ENCODE measurements at places on chromosomes 2 and 18.

DNA sequence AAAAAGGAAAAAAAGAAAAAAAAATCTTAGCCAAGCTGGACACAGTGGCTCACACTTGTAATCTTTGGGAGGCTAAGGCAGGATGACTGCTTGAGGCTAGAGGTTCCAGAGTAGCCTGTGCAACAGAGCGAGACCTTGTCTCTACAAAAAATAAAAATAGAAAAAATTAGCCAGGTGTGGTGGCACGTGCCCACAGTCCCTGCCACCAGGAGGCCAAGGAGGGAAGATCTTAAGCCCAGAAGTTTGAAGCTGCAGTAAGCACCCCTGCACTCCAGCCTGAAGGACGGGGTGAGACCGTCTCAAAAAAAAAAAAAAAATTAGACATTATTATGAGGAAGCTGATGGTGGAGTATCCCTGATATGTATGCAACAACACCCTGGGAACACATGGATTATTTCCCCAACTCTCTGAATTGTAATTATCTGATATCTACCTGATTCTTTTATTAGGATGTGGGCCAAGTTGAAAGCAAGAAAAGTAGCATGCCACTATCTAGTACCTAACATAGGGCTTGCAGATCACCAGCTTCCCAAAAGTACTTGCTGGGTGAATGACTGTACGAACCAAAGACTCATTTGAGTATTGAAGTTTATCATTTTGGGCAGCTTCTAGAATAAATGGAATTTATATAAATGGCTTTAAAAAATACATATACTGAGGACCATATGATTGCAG lies 140.9 kb downstream of the TCF4 start:
- no peak for DNase-seq

- no peak for DNase-seq
These were observed 1176.9 kb upstream of the LRRTM1 start for GRCh38 chr2:81481242-81481993.

GRCh38 chr18:63146828-63147409 lies 172.7 kb downstream of the BCL2 start:
- DNase-seq: no peak

- no peak for DNase-seq
These were observed 1231.0 kb downstream of the DSC3 start for GRCh38 chr18:29811519-29811918.

DNA sequence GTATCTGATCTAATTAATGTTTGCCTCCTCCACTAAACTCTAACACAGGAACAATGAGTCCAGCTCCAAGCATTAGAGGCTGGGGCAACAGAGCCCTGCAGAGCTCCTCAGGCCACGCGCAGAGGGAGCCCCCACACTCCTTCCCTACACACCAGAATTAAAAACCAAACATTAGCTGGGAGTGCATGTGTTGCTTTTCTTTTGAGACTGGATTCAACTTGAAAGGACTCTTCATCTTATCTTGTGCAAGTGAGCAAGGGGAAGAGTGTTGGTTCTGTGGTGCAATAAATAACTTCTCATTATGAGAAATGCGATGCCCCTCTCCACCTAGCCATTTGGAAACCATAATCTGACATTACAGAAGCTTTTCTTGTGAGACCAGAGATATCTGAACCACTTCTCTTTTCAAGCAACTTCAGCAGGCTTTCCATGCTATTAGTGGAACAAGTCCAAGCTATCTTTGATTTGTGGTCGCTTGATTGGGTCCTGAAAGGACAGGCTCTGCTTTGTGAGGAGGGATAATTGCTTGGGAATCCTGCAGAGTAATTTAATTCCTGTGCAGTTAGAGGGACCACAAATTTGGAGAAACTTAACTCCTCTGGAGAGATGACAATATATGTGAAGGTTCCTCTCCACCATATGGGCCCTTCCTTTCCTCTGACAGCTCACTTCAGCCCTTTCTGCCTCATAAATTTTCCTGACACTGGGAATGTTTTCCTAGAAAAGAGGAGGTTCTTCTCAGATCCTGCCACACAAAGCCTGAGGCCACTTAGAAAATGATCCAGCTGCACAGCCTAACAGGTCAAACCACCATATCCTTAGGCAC lies 112.5 kb downstream of the ATL2 start:
- DNase-seq: no peak

GRCh38 chr2:74291886-74292621 lies 51.2 kb downstream of the SLC4A5 start:
- DNase-seq: no peak

- DNase-seq: no peak
These were observed 935.8 kb upstream of the SLC39A10 start for GRCh38 chr2:194721227-194721626.

- DNase-seq: no peak
These were observed 110.8 kb upstream of the GLI2 start for GRCh38 chr2:120624738-120625446.

DNA sequence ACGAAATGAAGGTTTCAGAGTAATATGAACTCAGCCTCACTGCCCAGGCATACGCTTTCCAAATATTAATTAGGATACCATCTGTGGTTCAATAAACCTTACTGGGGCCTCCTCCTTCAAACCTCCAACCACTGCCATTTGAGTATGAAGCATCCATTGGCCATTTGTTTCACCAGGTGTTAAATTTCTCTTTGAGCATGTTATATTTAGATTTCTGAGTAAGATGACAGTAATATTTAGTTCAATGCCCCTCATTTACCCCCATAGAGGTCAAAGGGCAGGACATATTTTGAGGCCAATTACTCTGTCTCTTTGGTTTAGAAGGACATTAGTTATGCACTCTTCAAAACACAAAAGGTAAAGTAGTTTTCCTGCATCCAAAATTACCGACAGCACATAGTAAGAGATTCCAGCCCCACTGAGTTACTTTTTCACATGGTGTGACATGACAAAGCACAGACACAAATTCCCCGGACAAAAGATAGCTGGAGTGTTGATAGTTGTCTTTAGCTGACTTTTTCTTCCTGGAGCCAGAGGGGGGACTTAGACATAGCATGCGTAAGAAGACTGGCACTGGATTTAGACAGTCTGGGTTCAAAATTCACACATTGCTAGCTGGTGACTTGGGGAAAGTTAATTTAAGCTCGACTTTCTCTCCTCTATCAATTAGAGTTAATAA lies 33.1 kb upstream of the LNPK start:
- DNase-seq: no peak

DNA sequence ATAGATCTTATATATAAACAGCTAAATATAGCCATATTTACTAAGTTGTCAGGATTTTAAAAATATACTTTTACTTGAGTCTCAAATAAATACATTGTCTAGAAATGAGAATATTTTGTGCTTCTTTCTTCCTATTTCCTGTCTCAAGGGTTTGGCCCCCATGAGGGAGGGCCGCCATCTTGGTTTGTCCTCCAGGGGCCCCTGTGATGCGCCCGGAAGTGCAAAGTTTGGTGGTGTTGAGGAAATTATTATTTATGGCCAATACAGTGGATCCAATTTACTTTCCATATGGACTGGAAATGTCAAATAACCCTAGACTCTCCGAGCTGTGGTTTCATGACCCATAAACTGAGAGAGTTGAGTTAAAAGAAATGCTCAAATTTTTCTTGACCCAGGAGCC lies 104.7 kb upstream of the OTOS start:
- no peak for DNase-seq

- DNase-seq: no peak
These were observed 422.2 kb upstream of the FSIP2 start for GRCh38 chr2:185316383-185316782.

GRCh38 chr2:114550895-114551793 lies 108.7 kb downstream of the DPP10 start:
- DNase-seq: no peak

DNA sequence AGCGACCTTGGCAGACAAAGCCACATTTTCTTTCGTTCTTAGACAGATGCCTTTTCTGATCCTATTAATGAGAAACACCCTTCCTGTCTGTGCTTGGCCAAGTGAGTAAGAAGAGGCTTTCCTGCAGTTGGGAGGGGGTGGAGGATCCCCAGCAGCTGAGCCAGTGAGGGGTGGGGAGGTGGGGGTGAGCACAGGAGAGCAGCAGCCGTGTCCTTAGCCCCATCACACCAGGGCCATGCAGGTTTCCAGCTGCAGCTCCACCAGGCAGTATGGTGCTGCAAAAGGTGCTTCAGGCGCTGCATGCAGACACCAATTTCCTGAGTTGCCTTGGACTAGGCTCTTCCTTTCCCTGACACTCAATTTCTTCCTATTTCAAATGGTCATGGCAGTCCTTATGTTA lies 123.3 kb upstream of the SIX2 start:
- DNase-seq: no peak

- no peak for DNase-seq
These were observed 49.2 kb downstream of the CLASP1 start for GRCh38 chr2:121599963-121600651.

- DNase-seq: no peak
These were observed 97.0 kb downstream of the CABLES1 start for GRCh38 chr18:23232331-23232730.

- DNase-seq: no peak
These were observed 20.8 kb upstream of the TNP1 start for GRCh38 chr2:216880509-216881184.

- no peak for DNase-seq
These were observed 27.7 kb downstream of the AFTPH start for GRCh38 chr2:64551851-64552250.

GRCh38 chr2:239952251-239952650 lies 72.9 kb downstream of the NDUFA10 start:
- DNase-seq: no peak

DNA sequence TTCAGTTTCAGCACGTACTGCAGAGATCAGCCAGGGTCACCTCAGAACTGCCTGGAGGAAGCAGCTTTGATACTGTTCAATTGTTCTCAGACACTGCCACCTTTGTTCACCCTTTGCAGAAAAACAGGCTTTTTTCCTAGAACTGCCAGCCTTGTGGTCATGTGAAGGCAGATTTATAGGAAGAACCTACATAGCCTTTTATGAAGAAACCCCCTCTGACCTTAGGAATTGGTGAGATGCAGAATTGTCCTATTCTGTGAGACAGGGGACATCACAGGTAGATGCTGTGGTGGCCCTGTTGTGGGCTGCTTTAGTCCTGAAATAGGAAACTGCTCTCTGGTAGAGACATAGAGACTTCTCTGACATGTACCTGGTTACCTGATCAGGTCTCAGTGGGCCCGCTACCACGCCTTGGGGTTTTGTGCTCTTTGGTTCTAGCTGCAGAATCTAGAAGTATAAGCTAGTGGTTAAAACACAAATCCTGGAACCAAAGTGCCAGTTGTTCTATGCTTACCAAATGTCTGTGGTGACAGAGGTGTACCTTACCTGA lies 206.6 kb downstream of the AGPS start:
- DNase-seq: no peak

- no peak for DNase-seq
These were observed 90.1 kb downstream of the NFATC1 start for GRCh38 chr18:79485788-79486355.

DNA sequence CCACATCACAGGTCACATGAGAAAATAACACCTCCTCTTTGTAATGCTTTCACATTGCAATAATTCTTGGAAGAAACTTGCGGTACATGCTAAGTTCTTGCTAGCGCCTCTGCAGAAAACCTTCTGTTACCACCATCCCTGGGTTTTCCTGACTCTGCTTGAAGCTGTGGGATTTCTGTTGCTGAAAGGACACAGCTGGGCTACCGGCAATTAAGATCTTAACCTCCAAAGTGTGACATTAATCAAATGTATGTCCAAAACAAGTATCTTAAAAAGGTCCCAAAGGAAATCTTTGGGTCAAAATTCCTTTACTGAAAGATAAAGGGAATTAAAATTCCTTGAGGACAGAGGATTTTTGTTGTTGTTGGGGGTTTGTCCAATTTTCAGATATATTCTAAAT lies 7.5 kb downstream of the CCBE1 start:
- DNase-seq: no peak

DNA sequence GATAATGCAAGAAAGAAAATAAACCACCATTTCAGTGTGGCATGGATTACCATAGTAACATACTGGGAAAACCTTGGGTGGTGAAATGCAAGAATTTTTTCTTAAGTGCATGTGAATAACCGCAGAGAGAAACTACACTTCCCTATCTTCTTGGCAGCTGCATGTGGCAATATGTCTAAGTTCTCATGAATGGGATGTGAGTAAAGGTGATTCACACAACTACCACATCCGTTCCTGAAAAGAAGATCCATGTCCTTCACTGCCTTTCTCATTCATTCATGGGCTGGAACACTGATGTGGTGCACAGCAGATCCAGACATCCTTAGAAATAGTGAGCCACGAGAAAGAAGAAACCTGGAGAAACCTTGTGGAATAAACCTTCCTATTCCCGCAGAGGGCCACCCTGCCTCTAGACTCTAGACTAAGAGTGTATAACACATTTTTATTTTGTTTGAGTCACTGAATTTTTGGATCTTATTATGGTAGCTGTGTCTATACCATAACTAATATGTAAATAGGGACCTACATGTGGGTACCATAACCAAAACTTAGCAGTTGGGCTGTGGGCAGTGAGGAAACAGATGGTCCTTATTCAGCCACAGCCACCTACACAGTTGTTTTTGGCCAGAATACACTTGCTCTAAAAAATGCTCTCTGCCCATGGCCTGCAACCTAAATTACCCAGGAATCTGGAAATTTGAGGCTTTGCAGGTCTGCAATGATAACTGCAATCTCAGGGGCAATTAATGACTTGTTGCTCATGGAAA lies 573.3 kb downstream of the LRP1B start:
- DNase-seq: no peak

- DNase-seq: no peak
These were observed 44.5 kb downstream of the SH3RF3 start for GRCh38 chr2:109173311-109174171.

GRCh38 chr2:235678712-235679111 lies 184.9 kb downstream of the AGAP1 start:
- no peak for DNase-seq

DNA sequence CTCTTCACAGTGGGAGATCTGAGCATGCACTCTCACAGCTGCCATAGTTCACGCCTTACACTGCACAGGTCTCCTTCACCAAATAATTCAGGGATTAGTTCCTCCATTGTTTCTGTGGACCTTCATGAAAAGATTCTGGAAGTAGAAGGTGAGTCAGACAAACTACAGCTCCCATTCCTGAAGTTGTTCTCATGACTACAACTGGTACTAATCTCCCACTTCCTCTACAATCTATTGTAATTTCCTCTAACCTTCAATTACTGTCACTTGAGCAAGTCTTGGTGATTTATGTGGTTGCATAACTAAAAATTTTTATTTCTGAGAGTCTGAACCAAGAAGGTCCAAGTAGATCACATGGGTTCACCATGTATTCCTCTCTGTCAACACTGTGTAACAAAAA lies 128.7 kb downstream of the XIRP2 start:
- DNase-seq: no peak

DNA sequence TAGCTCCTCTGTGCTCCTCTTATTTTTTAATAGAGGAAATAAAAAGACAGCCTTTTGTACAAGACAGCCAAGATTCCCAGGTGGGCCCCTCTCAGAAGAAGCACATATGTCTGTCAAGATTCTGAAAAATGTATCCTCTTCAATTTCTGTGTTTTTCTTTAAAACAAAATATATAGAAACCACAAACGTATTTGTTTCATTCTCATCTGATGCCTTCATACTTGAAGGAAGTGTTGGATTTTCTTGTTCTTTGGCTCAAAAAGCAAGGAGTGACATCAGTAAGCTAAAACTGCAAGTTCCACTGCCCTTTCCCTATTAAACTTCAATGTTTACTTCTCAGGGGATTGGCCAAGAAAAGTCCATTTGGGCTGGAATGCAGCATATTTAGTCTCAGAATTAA lies 193.8 kb upstream of the OSR1 start:
- no peak for DNase-seq

All from stimulated activated CD4-positive, alpha-beta T cell treated with anti-CD3 and anti-CD28 coated beads, Interleukin-15, amount 100 ng/mL, for 1 hour (primary cell).